ENCODE measurements at places on chromosomes 2 and 18. TPM values are rescaled to one million over a fixed set of nuclear protein-coding genes. Genes with fewer than 3 reads are reported as not detected.

The SULT6B1 gene
- not detected for total RNA-seq

- no peak for DNase-seq
These were observed 215.3 kb downstream of the ANAPC1 start for GRCh38 chr2:111668741-111669140.

- no peak for DNase-seq
These were observed 3.5 kb downstream of the WNT6 start for GRCh38 chr2:218863021-218863520.

GRCh38 chr2:159753797-159754196 lies 41.5 kb downstream of the MARCHF7 start:
- DNase-seq = no peak

DNA sequence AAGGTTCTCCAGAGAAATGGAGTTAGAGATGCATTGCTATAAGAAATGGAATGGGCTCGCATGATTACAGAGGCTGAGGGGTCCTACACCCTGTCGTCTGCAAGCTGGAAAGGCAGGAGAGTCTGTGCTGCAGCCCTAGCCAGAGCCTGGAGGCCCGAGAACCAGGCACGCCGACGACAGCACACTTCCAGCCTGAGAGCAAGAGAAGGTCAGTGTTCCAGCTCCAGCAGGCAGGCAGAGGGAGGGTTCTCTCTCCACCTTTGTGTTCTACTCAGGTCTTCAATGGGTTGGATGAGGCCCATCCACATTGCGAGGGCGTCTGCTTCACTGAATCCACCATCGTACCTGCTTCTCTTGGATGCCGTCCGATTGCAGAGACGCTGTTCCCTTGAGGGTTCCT lies 177.6 kb upstream of the HDAC4 start:
- DNase-seq = no peak

DNA sequence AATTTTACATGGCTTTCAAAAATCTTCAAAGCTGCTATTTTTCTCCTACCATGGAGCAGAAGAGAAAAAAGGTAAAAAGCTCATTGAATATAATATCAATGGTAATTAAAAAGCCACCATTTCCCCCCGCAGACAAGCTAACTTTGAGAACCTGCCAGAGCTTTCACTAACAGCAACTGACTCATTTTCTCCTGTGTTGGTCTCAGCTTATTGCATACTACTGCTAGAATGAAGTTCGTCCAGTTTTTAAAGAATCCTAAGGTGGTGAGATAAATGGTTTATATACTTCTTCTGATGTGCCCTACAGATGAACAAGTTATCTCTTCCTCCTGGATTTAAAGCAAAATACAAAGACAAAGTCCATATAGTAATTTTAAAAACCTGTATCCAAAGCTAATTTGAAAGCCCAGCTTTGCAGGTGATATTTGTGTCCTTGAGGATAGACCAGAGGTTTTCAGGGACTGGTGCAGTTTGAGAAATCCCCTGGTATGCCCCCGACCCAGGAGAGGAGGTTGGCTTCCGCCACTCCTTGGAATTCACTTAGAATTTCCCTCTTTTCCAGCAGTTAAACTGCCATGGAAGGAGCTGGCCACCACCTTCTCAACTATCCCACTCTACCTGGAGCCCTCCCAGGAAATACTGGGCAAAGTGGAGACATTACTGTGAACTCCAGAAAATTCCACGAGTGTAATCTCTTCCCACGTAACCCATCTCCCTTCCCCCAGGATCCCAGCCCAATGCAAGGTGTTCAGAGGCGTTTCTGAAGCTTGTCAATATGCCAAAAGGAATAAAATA lies 17.5 kb downstream of the YPEL5 start:
- no peak for DNase-seq
